ENCODE measurements at places on chromosomes 3 and 15.

DNA sequence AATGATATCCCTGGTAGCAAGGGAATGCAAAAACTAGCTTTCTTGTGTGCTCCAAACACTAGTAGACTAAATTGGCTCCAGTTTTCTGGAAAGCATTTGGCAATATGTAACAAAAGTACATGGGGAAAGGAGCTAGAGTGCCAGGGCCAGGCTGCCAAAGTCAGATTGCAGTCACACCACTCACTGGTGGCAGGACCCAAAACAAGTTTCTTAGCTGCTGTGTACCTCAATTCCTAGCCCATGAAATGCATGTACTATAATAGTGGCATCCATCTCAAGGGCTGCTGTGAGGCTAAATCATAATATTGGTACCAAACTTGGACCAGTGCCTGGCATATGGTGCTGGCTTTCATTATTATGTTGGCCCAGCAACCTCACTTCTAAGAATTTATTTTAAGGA, 49.3 kb downstream of the CLDN18 start:
- no peak for DNase-seq

- DNase-seq: no peak
Measured at GRCh38 chr3:123449102-123449996, 459 bp upstream of the ADCY5 start.

DNA sequence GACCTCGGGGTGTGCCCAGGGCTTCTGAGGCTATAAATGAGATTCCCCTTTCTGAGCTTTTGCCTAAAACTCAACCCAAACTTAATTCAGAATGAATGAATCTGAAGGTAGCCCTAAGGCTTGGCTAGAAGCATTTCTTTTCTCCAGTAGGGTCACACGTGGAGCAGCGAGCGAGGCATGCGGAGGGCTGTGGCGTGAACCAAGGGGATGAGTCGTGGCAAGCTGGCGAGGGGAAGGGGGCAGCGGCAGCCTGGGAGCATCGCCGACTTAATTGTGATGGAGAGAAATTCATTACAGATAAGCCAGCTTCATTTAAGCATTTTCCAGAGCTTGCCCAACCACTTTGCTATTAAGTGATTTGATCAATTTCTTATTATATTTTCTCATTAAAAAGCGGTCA, 79.9 kb downstream of the CHSY1 start:
- no peak for DNase-seq

DNA sequence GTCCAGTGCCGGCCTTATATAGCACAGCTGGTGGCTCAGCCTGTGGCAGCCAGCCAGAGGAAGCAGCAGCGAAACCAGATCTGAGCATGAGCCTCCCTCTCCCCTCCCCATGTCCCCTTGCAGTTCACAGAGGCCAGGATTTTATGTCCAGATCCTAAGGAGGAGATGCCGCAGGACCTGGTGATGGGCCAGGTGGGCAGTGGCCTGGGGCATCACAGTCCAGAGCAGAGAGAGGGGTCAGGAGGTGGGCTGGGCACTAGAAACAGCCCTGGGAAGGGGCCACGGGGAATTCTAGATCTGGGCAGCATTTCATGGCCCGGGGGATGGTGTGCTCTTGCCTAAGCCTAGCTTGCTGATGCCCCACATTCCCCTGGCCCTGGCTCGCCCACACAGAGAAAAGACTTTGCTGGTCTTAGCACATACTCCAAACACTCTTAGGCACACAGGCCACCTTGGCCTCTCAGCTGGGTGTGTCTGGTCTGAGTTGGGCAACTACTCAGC, 259 bp upstream of the CILP start:
- DNase-seq: no peak

GRCh38 chr3:57903124-57903890, 104.9 kb upstream of the FLNB start:
- DNase-seq: no peak

All from OCI-LY7 (cell line).